ENCODE measurements at places on chromosomes 13 and 19. TPM values are rescaled to one million over a fixed set of nuclear protein-coding genes. Genes with fewer than 3 reads are reported as not detected.

ZNF296 gene
- total RNA-seq, result 8.0 TPM

DNA sequence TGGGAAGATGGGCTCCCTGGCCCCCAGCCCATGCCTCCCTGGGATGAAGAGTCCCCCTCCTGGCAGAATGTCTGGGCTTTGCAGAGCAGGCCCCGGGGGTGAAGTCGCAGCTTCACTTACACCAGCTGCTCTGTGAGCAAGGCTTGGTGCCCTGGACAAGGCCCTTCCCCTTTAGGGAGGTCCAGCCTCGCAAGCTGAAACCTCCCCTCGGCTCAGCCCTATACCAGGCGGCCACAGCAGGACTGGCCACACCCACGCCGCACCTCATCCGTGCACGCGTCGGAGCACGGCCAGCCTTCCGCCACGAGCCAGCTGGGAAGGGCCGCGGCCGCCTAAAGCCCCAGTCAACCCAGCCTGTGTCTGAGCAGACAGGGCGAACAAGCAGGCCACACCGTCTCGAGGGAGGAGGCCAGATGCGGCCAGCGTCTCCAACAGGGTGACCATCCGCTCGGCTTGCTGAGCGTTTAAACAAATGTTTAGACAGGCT, 83.2 kb upstream of the MCF2L start:
- no peak for DNase-seq

HPN gene
- total RNA-seq, result not detected

PNMA8C gene
- total RNA-seq, result 0.87 TPM

GRCh38 chr13:77521194-77521593, 14.3 kb upstream of the SCEL start:
- no peak for DNase-seq

DNA sequence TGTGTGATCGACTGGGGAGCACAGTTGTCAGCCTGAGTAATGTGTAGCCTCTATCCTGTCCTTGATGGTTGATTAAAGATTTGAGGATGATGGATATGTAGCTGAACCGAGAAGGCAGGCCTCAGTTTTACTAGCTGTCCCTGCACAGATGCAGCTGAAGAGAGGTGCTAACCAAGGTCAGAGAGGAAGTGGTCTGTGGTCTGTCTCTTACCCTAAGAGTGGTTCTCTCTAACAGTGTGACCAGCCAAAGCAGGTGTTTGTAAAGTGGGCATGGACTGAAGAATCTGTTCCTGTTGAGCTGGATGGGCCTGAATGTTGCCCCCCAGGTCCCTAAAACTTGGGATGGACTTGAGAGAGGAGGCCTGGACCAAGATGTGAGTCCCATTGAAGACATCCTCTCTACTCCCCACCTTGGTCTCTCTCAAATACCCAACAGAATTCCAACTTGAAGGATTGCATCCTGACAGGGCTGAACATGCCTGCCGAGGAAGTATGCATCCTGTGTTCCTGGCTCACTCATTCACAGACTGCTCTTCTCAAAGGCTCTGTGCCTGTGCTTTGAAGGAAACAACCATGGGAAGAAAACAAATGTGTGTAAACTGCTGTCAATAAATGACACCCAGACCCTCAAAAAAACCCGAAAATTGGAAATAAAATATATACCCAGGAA, 223.8 kb downstream of the MAB21L1 start:
- DNase-seq, result no peak

- no peak for DNase-seq
Observed at GRCh38 chr13:43170506-43170905, 147.1 kb downstream of the DNAJC15 start.

- no peak for DNase-seq
Observed at GRCh38 chr13:86569119-86569518, 769.9 kb upstream of the SLITRK6 start.

DNA sequence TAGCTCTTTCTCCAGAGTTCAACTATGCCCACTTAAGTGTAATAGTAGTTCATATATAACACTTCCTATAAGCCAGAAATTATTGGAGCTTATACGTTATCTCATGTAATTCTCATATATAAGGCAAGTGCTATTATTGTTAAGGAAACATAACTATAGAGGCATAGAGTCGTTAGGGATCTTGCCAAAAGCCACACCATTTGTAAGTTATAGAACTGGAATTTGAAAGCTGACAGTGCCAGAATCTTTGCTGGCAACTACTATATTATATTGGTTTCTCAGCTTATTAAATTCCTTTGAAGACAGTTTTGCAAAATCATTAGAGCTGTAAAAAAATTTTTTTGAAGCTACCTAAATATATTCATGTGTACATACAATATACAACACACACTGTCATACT, 51.0 kb upstream of the MBNL2 start:
- DNase-seq, result no peak

CYP4F2 gene
- not detected for total RNA-seq

WIZ gene
- 29.3 TPM for total RNA-seq

DNA sequence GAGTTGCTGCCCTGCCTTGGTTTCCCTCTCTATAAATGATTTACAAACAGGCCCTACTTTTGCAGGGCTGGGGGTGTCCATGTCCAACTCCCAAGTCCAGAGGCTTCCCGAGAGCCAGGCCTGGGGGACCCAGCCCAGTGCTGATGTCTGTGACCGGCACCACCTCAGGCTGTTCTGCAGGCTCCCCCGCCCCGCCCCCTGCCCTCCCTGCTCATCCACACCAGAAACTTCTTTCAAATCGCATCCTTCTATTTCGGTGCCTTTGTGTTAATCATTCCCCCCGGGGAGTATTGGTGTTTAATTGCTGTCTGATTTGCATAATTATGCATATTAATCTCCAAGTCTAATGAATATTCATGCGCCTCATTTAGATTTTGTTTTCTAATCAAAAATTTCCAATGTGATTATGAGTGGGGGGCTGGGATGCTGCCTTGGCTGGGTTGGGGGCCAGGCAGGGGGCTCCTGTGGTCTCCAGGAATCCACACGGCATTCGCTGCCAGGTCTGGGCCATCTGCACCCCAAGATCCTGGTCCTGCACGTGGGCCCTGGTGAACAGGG, 19.1 kb downstream of the TCF3 start:
- no peak for DNase-seq

ERCC5 gene
- 110 TPM for total RNA-seq

- peak; percentile 89 for DNase-seq
Observed at GRCh38 chr19:6737873-6738786, 750 bp upstream of the GPR108 start.

GRCh38 chr19:33803383-33803782, 6.7 kb downstream of the KCTD15 start:
- no peak for DNase-seq

LGALS13 gene
- total RNA-seq, result not detected

- no peak for DNase-seq
Observed at GRCh38 chr13:93226623-93227279, at the start of gene GPC6. Gene GPC6 (plus strand): TSS chr13:93226807.

COL5A3 gene
- 6.6 TPM for total RNA-seq

GRCh38 chr13:43260999-43261398, 237.6 kb downstream of the DNAJC15 start:
- no peak for DNase-seq

DNA sequence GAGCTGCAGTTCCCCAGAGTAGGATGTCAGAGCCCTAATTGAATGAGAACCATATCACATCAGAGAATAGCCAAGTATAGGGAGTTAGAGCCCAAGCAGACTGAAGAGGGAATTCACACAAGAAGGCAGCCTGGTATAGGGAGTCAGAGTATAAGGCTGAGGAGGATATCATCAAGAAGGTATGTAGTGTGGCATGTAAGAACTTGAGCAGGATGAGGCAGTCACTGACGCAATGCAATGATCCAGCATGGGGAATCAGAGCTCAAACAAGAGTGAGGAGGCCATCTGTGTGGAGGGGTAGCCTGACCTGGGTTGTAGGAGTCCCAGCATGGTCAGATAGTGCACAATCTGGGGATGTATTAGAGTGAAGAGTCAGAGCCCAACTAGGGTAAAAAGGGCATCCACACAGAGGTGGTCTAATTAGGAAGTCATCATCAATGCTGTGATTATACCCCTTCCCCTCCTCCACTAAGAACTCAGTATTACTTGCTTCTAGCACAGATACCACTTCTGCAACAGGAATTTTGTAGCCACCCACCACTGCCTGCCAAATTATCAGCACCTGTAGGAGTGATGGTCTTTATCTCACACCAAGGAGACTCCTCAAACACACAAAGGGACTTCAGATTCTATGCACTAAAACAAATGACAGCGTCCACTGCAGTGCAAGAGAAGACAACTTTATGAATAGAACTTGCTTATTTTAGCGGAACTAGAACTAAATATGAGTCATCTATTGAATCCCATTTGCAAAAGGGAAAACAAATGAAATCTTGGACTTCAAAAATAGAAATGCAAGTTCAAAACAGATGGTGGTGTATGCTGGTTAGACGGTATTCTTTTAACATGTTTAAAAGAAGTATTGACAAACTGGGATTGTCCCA, 107.2 kb downstream of the FNDC3A start:
- DNase-seq, result no peak

- DNase-seq, result no peak
Observed at GRCh38 chr13:113096745-113097305, 8.8 kb upstream of the F7 start.

GRCh38 chr19:19179548-19180441, 9.7 kb upstream of the MEF2B start:
- no peak for DNase-seq

SHD gene
- total RNA-seq, result not detected

ZNF285 gene
- 0.82 TPM for total RNA-seq

SF3A2 gene
- total RNA-seq, result 165 TPM

C13orf42 gene
- total RNA-seq, result not detected

BRCA2 gene
- total RNA-seq, result 3.6 TPM

CCNA1 gene
- total RNA-seq, result 7.7 TPM

FSD1 gene
- 16.4 TPM for total RNA-seq

DNA sequence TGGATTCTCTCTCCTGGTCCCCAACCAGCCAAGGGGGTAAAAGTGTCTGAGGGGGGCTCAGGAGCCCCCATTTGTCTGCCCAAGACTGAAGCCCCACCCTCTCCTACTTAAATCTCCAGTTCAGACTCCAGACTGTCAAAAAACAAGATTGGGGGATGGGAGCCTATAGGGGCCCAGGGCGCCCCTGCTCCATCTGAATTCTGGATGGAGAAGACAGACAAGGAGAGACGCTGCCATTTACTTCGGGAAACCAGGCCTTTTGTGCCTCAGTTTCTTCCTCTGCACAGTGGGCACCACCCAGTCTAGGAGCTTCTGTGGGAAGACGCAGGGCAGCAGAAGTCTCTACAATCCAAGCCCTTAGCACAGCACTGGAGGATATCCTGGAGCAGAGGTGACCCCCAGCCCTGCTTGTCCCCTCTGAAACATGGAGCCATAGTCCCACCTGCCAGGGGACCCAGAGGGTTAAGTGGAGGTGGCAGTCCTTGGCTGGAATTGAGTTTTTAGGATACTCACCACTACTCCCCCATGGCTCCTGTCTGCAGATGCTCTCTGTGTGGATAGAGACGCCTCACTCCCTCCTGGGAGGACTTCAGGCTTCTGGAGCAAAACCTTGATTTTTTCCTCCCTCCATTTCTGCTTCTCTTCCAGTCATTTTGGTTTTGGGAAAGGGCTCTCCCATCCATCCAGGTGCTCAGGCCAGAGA, 1.7 kb upstream of the CRLF1 start:
- no peak for DNase-seq

DNA sequence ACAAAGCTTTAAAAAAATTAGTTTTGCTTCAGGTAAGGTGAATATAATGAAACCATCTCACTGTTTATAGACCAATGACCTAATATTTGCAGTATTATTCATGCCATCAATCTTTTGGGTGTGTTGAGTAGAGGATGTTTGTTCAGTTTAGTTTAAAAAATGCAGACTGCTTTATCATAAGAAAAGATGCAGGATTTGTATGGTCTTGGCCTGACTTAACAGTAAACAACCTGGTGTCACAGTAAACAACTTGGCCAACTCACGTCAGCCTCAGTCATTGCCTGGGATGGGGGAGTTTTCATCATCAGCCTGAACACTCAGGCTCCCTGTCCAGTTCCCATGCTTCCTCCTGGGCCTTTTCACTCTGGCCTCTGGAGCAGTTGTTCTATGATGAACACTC, 55.1 kb downstream of the LMO7 start:
- DNase-seq, result no peak

DNA sequence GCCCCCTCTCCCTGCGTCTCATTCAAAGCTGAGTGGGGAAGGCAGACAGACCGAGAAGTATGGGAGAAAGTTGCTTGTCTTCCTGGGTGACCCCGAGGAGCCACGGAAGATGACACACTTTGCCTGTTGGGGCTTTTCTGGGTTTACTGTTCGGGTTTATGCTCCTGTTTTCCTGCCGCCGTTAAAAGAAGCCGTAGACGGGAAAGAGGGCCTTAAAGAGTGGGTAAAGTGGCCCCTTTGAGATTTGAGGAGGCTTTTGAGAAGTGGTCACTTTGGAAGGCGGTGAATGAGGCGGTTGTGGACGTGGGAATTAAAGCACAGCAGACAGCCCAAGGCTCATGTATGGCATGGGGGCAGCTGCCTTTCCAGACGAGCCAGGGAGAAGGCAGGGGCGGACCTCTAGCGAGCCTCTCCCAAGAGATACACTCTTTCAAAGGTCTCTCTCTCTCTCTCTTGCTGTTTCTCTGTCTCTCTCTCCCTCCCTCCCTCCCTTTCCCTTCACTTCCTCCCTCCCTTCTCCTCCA, 493 bp upstream of the LHFPL6 start:
- DNase-seq, result no peak
